ENCODE measurements at places on chromosomes 2 and 18.

- peak; percentile 42 for DNase-seq
These were observed 2.4 kb upstream of the PROC start for GRCh38 chr2:127415593-127416505.

- no peak for DNase-seq
These were observed 22.3 kb upstream of the TYMS start for GRCh38 chr18:635171-635570.

GRCh38 chr2:14454202-14454601 is 178.3 kb upstream of the LRATD1 start:
- DNase-seq = no peak

DNA sequence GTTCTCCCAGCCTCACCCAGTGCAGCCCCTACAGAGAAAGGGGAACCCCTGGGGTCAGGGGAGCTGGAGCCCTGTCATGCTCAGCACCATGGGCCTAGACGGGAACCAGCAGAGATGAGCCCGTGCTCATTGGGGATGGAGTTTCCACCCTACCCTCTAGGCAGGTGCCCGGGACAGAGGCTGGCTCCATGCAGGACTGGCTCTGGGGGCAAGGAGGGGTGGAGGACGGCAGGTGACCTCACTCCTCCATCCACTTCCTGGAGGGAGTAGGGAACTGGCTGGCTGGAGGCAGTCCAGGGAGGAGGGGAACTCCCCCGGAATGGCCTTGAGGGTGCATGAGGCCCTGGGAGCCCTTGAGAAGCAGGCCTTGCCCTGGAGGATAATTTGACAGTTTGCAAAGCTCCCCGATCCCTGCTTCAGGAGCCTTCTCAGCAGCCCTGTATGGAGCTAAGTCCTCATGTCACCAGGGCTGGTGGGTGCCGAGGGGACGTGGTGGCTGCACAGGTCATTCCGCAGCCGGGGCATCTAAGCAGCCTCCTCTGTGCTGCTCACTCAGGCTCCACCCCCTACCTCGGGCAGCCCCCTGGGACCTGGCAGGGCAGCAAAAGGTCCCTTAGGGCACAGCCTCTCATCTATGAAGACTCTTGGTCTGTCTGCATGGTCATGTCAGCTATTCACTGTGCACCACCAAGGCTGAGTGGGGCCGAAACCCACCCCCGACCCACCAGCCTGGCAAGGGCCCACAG is 2.1 kb downstream of the NEURL3 start:
- DNase-seq = no peak

DNA sequence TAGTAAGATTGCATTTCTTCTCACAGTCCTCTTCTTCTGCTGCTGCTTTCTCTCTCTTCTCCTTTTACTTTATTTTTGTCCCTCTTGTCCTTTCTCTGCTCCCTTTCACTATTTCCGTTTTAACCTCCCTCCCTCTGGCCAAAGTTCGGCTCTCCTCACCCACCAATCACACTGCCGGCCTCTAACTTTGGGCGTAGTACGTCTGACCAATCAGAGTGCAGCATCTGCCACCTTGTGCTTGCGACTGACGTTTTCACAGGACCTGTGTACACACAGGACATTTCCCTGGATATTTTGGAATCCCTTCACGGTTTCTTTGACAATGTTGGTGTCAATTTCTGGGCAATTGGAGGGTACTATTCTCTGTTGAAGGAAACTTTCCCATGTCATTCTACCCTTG is 22.6 kb upstream of the ICOS start:
- DNase-seq = no peak

DNA sequence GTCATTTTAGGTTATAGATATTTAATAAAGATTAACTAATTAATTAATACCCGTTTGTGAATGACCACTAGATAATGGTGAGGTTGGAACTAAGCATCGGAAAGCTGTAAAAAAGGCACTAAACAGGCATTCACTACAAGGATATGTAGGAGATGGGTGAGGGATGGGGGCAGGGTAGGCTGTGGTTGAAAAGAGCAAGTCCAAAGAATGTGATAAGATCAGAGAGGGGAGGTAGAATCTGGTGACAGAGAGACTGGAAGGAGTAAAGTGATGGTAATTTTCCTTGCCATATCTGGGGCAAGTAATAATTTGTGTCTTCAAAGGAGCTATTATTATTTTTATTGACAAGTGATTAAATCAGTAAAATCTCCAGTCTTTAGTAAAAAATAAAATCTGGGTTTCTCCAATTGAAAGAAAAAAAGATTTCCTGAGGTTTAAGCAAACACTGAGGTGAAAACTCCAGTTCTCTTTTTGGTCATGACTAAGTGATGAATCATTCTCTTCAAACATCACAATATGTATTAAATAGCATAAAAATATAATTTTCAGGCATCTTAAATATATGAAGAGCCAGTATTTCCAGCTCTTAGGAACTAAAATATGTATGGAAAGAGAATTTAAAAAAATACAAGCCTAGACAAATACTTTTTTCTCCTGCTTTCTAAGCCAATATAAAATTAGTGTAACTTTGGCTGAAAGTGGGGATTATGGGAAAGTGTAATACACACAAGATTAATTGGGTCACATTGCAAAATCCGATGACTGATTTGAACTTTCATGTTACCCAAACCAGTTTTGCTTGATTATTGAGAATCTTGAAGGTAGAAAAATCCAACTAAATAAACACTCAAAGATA is 259.1 kb upstream of the RBMS1 start:
- DNase-seq = no peak

- no peak for DNase-seq
These were observed 16.3 kb downstream of the CDC42EP3 start for GRCh38 chr2:37654932-37655841.

- no peak for DNase-seq
These were observed 54.2 kb downstream of the DIPK1C start for GRCh38 chr18:74402806-74403433.

DNA sequence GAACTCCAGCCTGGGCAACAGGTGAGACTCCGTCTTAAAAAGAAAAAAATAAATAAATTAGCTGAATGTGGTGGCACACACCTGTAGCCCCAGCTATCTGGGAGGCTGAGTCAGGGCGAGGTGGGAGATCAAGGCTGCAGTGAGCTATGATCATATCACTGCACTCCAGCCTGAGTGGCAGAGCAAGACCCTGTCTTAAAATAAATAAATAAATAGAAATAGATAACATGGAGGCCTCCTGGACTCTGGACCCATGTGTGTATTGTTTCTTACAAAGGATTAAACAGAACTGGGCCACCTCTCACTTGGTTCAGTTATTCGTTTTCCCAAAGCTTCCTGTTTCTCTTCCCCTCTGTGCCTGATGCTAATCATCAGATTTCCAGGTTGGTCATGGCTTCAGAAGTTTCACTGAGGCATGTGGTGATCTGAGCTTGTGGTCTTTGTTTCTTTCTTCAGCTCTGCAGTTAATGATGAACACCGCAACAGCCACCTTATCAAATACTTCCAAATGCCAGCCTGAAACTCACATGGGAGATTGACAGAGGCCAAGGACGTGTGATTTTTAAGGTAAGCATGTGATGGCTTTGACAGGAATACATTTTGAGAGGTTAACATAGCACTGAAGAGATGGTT is 83.3 kb upstream of the MAP4K4 start:
- no peak for DNase-seq

DNA sequence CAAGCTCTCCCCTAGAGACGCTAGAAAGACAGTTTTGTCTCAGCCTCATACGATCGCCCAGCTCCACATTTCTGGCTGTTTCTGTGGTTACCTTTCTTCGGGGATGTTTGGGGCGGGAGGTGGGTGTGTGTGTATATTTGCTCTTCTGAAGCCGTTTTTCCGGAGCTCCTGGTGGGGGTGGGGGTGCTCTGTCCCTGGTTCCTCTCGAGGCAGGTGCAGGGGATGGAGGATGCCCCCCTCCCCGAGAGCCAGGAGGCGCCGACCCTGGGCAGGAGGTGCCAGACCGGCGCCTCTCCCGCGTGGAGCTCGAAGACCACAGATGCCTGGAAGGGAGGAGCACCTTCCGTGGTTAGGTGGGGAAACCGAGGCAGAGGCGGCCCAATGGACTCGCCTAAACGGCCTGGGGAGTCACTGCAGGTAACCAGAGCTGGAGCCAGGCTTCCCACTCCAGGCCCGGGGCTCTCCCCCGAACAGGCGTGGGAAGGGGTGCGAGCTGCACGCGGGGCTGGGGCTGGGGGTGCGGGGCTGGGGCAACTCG is 694 bp upstream of the HPCAL1 start:
- no peak for DNase-seq

DNA sequence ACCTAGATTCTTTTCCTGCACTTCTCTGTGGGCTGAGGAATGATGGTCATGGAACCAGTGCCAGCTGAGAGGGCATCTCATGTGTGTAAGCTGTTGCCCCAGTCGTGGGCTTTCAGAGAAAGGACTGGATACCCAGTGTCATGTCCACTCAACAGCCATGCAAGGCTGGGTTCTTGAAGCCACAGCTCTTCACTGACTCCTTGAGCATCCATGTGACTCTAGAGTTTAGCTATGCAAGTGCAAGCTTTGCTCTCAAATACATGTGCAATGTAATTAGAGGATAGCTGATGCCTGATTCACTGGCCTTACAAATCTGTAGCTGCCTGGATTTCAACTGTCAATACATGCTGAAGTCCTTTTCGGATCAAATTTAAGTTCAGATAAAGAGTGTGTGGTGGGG is 46.8 kb upstream of the EML6 start:
- no peak for DNase-seq

- DNase-seq = no peak
These were observed 27.7 kb downstream of the POLE4 start for GRCh38 chr2:74985978-74986609.

DNA sequence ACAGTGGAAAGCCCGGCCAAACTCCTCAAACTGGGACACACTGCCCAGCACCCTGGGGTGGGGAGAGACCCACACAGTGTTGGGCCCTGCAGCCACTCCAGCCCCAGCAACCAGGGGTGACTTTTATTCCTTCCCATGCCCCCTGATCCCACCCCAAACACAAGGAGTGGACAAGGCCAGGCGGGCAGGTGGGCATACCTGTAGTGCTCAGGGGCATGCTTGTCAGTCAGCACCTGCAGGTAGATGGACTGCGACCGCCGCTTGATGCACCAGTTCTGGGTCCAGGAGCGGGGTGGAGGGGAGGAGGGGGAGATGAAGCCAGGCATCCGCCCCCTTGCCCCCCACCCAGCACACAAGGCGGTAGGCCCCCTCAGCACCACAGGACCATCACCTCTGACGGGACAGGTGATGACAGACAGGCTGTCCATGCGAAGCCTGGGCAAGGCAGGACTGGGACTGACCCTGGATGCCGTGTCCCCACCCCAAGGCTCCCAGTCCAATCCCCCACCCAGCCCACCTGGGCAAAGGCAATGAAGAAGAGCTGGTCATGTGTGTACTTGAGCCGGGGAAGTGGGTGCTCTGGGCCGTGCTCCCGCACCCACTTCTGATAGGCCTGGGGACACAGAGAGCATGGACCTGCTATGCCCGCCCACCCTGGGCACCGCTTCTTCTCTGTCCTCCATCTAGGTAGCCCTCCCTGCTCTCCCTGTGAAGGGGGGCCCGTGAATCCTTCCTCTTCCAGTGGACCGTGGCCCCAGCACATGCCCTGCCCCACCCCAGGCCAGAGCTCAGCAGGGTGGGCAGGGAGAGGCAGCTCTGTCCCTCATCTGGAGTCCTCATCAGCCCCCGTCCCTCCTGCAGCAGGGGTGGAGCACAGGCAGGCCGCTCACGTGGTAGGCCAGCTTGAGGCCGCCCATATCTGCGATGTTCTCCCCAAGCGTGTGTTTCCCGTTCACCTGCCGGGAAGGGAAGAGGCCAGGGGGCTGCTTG is 7.1 kb downstream of the ECEL1 start:
- DNase-seq = no peak

DNA sequence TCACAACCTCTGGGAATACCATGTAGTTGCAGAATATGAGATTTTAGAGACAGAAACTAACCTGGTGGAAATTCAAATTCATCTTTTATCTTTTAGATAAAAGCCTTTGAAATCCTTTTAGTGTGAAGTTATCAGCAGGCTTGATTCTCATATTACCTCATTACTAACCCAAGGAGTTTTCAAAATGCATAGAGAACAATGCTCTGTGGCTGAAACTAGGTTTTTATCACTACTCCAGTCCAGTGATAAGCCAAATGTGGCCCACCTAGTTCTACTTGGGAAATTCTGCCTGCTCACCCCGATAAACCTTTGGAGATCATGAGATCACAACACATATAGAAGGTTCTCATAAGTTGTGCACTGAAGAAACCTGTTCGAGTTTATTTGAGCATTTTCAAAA is 121.7 kb downstream of the MMADHC start:
- DNase-seq = no peak

DNA sequence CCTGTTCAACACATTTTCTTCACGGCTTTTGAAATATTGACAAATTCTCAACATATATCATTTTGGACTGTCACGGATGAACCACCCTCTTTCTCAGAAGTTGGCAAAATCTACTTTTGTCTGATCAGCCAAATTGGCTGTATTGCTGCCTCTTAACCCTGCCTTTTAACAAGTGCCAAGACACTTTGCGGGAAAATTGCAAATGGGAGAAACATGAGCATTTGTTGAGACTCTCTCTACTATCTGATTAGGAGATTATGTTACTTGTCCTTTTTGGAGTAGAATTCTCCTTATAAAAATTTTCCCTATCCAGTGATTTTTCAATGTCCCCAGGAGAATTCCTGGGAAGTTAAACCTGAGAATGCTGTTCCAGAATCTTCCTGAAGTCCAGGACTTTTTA is 256.2 kb upstream of the ZSWIM2 start:
- no peak for DNase-seq

DNA sequence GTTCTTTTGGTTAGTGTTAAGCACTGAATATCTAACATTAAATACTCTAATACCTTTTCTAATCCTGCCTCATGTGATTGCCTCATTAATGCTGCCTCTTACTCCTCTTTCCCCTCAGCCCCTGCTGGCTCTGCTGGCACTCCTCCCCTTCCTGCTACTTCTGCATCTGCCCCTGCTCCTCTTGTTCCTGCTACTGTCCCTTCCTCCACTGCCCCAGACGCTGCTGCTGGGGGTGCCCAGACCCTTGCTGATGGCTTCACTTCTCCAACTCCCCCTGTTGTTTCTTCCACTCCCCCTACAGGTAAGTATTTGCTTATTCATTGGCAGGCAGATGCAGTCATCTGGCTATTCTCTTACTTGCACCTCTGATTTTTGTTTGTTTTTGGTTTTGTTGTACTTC is 68.5 kb downstream of the ABI2 start:
- DNase-seq = no peak

DNA sequence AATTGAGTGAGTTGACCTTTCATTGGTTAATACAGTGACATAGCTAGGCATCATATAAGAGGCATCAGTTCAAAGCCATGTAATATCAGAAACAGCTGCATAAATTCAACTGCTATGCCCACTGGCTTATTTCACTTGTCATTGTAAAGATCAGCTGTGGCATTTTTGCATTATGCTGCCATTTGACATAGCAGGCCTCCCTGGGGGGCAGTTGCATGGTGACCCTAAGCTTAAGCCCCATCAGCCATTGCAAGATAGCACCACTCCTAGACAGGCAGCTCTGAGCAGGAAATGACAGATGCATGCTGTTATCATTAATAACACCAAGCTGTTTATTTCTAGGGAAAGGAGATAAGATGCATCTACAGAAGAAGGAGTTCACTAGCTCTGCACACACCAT is 233.4 kb upstream of the CNTNAP5 start:
- DNase-seq = no peak

- no peak for DNase-seq
These were observed 56.9 kb downstream of the LPIN2 start for GRCh38 chr18:2956056-2956455.

Data from dorsolateral prefrontal cortex (tissue), 122 donors.